ENCODE measurements at places on chromosomes 6 and 20.
A peak's percentile ranks its signal among the peaks of the same experiment; 100 is the strongest.

DNA sequence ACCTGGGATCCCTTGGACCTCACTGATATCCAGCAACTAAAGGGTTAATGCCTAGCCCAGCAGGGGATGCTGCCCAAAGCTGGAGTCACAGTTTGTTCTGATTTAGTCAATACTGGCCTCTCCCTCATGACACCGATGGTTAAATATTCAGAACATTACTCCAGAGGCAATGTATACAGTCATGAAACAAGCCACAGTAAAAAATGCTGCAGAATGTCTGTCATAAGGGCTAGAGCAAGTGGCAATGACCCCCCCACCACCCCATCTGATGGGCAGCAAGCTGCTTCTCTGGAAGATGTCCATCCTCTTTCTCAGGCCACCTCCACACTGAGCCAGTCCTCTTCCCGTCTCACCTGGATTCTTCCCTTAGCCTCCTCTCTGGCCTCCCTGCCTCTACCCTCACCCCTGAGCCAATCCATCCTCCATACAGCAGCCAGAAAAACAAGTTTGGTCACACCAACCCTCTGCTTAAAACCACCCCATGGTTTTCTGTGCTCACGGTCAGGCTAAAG lies 99.0 kb upstream of the KCNG1 start:
- no peak for DNase-seq

DNA sequence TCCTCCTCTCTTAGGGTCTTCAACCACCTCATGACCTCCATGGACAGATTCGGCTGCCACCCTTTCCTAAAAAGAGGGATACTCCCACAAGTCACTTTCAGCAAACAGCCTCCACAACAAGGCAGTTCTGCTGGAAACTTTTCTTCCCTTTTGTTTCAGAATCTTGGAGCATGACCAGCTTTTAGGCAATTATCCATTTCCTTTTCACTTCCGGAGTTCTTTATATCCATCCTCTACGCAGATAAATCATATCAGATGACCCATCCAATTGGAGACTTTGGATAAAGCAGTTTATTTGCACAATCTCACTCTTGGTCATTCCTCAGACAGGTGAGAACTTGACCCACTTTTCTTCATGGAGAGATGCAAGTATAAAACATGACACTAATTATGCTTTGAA lies 398.5 kb downstream of the LMBRD1 start:
- DNase-seq, result no peak

GRCh38 chr20:37345339-37346235 lies at the start of gene SRC:
Gene SRC, plus strand, starts transcription at chr20:37346140. Its CDS starts 38,014 bp downstream, at chr20:37384154.
- peak; percentile 24 for DNase-seq

- DNase-seq, result no peak
Observed at GRCh38 chr6:80158478-80158989, 52.1 kb downstream of the BCKDHB start.

DNA sequence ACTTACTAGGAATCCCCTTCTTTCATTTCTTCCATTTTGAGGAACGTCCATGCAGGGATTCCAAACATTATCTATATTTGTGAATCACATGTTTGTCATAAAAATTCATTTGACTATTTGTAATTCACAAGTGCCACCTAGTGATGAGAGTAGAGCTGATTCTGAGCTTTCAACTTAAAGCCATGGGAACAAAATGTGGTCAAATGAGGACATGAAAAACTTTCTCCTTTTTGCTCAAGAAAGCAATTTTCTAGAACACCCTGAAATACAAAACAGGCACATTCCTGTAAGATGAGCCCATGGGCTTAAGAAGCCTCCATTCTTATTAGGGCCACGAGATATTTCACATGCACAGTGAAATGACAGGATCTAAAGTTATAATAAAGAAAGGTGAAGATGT lies 12.3 kb downstream of the MAP3K7 start:
- no peak for DNase-seq

GRCh38 chr20:37526839-37527637 lies 638 bp downstream of the BLCAP start:
- no peak for DNase-seq

- DNase-seq, result no peak
Observed at GRCh38 chr6:130849594-130849993, 22.4 kb downstream of the SMLR1 start.

DNA sequence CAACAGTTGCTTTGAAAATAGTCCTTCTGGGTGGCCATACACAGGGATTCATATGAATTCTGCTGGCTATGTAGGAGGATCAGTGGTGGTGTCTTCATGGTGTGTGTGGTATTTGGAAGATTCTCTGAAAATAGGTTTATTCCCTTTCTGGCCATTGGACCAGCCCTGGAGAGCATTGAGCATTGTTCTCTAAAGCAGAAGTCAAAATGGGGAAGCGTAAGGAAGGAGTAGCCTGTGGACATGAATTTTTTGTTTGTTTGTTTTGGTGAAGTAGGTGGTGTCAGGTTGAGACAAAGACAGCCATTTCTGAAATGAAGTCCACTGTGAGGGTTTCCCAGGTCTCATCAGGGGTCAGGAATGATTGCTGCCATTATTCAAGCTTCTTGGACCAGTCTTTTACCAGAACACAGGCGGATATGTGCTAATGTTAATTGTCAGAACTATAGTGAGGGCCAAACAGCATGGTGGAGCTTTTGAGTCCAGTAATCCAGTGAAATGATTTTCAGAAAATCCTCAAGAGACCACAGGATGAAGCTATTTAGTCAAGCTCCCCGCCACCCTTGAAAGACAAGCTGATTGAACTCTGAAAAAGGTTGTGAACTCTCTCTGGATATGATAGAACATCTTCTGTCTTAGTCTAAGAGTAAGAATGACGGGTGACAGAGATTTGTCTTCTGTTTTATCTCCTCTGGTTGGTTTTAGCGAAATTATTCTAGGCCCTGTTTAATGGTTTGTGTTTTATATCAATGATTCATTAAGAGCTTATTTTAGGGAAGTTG lies 60.0 kb downstream of the DNAH8 start:
- no peak for DNase-seq

- DNase-seq, result no peak
Observed at GRCh38 chr20:32767418-32768198, 5.4 kb downstream of the DNMT3B start.

DNA sequence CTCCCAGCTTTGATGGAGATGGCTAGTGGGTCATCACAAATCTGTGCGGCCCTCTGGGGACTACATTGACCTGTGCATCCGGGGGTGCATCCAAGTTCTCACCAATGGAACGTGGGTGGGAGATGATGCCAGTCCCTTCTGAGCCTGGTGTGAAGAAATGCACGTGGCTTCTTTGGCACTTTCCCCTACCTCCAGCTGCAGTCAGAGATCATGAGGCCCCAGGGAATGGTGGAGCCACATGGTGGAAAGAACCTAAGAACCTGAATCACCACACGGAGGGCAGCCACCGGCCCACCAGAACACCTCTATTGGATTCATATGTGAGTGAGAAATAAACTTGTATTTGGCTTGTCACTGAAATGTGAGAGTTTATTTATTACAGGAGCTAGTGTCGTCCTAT lies 9.9 kb upstream of the CDKN1A start:
- DNase-seq, result no peak

GRCh38 chr20:24851346-24852019 lies 97.6 kb upstream of the CST7 start:
- no peak for DNase-seq

DNA sequence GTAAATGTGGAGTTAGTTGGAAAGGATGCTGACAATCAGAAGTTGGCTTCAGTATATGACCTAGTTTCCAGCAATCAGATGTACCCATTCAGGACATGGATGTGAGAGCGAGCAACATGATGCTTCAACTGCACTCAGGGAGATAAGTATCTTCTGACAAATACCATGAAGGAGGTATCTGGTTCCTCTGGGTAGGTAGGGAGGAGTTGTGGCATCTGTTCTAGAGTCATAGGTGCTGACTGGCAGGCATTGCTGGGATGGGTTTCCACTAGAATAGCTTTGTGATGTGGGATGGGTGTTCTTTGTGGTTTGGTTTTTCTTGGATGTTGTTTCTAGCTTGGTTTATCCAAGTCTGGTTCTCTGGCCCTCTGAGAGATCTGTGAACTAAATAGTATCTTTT lies 3.9 kb upstream of the REV3L start:
- DNase-seq, result no peak

GRCh38 chr6:156953479-156954146 lies 176.4 kb downstream of the ARID1B start:
- no peak for DNase-seq

DNA sequence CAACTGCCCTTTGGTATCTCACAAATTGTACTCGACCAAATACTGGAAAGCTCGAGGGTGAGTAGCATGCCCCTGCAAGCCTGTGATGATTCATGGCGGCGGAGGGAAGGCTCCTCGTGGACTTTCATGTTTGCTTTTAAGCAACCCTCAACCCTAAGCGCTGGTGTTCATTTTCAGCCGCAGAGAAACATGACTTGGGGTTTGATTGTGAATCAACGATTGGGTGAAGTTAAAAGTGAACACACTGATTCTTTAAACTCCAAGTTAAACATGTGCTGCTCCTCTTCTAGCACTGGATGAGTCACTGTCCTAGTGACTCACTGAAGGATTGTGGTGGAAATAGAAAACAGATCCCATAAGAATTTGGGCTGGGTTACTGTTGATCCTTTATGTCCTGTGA lies 8.3 kb downstream of the CD109 start:
- DNase-seq, result no peak

- DNase-seq, result no peak
Observed at GRCh38 chr6:128131566-128131965, 230.7 kb upstream of the THEMIS start.

DNA sequence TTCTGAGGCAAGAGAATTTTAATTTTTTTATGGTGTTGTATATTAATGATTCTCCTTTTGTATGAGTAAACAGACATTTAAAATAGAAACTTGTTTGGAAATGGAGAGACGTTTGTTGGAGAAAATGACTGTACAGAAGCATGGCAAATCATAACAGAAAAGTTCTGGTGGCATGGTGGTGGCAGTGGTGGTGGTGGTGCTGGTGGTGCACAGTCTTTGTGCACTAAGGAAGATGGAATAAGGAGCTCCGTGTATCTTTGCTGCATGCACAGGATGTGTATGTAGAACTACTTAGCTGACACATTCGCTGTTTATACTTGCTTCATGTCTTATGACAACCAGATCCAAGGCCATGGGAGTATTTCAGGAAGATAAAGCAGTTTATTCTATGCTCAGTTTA lies 294.9 kb downstream of the UTRN start:
- no peak for DNase-seq

- no peak for DNase-seq
Observed at GRCh38 chr6:36576578-36576977, 17.6 kb upstream of the SRSF3 start.

- no peak for DNase-seq
Observed at GRCh38 chr6:34383161-34383631, 9.3 kb downstream of the NUDT3 start.

DNA sequence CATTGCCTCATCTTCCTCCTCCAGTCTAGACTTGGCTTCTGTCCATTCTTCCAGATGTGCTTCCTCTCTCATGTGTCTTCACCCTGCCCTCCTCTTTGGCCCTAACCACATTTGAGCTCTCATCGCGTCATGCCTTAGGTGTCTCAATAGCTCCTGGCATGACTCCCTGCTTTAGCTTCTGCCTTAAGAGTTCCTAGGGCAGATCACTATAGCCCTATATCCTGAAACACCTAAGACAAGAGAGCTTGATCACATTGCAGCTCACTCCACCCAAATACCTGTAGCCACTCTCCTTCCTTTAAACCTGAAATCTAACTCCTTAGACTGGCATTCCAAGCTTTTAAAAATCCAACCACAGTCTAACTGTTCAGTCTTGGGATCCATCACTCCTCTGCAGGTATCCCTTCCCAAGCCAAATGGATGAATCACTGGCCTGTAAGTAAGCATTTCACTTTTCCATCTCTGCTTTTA lies 69.0 kb upstream of the STXBP5 start:
- no peak for DNase-seq

GRCh38 chr6:163226836-163227485 lies 187.6 kb upstream of the QKI start:
- DNase-seq, result no peak

DNA sequence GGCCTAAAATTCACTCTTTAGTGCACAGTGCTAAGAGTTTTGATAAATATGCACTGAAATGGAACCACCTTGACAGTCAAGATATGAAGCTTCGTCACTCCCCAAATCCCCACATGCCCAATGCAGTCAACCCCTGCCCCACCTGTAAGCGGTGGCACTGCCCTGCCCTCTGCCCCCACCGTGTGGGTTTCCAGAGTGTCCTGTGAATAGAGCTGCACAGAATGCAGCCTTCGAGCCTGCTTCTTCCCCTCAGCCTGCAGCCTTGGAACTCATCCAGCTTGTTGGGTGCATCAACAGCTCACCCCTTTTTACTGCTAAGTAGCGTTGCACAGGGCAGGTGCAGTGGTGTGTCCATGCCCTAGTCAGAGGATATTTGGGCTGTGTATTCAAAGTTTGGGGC lies 216.3 kb downstream of the SYNDIG1 start:
- no peak for DNase-seq

DNA sequence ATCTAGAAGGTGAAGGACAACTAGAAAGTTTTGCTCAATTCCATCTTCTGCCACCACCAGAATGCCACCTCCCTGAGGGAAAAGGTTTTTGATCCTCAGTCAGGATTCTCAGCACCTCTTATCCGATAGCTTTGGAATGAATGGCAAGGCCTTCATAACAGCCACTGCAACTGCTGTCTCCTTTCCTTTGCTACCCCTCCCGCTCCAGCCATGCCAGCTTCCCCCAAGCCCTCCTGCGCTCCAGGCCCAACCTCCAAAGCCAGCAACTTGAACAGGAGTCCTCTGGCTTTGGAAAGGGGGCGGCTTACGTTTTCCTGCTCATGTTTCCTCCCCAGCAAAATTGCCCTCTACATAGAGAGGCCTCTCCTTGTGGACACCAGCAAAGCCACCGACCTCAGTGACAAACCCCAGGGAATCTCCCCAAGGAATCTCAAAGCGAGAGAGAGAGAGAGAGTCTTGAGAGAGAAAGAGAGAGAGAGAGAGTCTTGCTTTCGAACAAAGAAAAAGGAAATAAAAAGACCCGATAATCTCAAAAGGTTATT lies 420 bp upstream of the BTN2A1 start:
- no peak for DNase-seq

GRCh38 chr6:43113431-43114260 lies 37.5 kb downstream of the PTK7 start:
- DNase-seq, result no peak

DNA sequence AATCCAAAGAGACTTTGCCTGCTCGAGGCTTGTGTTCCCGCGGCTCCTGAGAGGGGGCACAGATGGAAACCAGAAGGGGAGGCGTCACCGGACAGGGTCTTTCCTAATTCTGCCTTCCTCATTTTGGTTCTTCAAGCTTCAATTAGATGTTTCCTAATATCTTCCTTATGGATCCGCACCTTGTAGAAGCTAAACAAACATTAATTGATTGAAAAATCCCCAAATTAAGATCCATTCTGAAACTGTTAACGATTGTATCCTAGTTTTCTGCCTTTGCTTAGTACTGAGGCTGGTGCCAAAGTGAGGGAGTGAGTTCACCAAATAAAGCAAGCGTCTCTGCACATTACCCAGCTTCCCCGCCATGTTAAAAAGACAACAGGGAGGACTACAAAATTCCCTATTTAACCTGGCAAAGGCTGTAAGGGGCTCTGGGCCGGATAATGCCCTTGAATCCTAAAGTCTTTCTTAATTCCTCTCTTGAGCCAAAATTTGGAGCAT lies 123.2 kb downstream of the GPX5 start:
- no peak for DNase-seq

- DNase-seq, result no peak
Observed at GRCh38 chr6:45653117-45653883, 275.6 kb upstream of the SUPT3H start.

GRCh38 chr6:105087571-105088211 lies 92.1 kb downstream of the POPDC3 start:
- DNase-seq, result peak; percentile 5

Data from activated CD8-positive, alpha-beta memory T cell treated with anti-CD3 and anti-CD28 coated beads for 4 hours (primary cell).